ENCODE measurements at places on chromosomes 1 and 21.

GRCh38 chr1:157968508-157968907 is 24.9 kb upstream of the KIRREL1 start:
- DNase-seq = no peak

GRCh38 chr21:45972353-45972715 is 9.2 kb upstream of the COL6A1 start:
- no peak for DNase-seq

DNA sequence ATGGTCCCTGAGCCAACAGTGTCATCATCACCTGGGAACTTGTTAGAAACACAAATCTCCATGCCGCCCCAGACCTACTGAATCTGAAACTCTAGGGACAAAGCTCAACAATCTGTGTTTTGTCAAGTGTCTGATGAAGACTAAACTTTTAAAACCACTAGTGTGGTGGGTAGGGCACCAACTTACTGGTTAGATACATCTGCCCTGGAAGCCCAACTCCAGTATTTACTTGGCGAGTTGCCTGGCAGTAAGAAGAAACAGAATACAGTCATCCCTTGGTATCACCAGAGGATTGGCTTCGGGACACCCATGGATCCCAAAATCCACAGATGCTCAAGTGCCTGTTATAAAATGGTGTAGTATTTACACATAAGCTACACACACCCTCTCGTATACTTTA is 367.9 kb upstream of the DUSP10 start:
- DNase-seq = no peak

- no peak for DNase-seq
These were observed 89.5 kb downstream of the CSMD2 start for GRCh38 chr1:34075576-34075975.

- DNase-seq = no peak
These were observed 51.0 kb downstream of the ELK4 start for GRCh38 chr1:205580923-205581180.
